K562 (cell line): ENCODE measurements at places on chromosomes 5 and 9. TPM values are rescaled to one million over a fixed set of nuclear protein-coding genes. Genes with fewer than 3 reads are reported as not detected.

The LSM11 gene
- total RNA-seq = 6.2 and 6.7 TPM in 2 replicates

The SLC36A3 gene
- not detected in 2 replicates for total RNA-seq

The HSPB3 gene
- total RNA-seq = 4.1 and 4.3 TPM in 2 replicates

The UBAP2 gene
- total RNA-seq = 46.2 and 47.6 TPM in 2 replicates

The PLPPR1 gene
- not detected in 2 replicates for total RNA-seq

The BTNL8 gene
- 0.13 TPM in 1 of 2 replicates, not detected in the other for total RNA-seq

The DRD1 gene
- not detected in 2 replicates for total RNA-seq

The SNX18 gene
- total RNA-seq = 7.8 and 8.2 TPM in 2 replicates

The NUTM2G gene
- not detected in 2 replicates for total RNA-seq

The DOLK gene
- 14.2 and 14.7 TPM in 2 replicates for total RNA-seq

The ORM1 gene
- 2.9 and 3.4 TPM in 2 replicates for total RNA-seq

The IL9 gene
- not detected in 2 replicates for total RNA-seq

The PCDHB5 gene
- not detected in 2 replicates for total RNA-seq

The IFNB1 gene
- total RNA-seq = not detected in 2 replicates
